ENCODE measurements at places on chromosomes 7 and 10. TPM values are rescaled to one million over a fixed set of nuclear protein-coding genes. Genes with fewer than 3 reads are reported as not detected.

The GRM3 gene
- not detected for polyA plus RNA-seq

The GATA3 gene
- polyA plus RNA-seq = 8.9 TPM

The PNLIPRP1 gene
- not detected for polyA plus RNA-seq

The AZGP1 gene
- 0.33 TPM for polyA plus RNA-seq

The FZD1 gene
- polyA plus RNA-seq = 1.5 TPM

The MACROH2A2 gene
- 35.6 TPM for polyA plus RNA-seq

DNA sequence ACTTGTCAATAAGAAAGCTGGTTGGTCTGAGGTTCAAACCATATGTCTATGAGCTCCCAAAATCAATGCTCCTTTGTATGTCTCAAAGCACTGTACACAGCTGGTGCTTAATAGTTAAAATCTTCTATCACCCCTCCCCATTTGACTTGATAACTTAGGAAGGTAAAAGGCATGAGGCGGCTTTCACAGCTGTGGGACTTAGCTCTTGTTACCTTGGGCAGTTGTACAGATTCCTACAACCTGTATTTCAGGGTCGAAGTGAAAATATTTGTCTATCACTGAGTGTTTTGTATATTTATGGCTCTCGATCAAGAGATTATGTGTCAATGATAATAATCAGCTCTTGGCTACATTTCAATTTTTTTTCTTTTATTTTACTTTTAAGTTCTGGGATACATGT, 992 bp upstream of the KIFBP start:
- no peak for DNase-seq

- no peak for DNase-seq
Measured at GRCh38 chr10:56035489-56035888, 325.6 kb downstream of the ZWINT start.

DNA sequence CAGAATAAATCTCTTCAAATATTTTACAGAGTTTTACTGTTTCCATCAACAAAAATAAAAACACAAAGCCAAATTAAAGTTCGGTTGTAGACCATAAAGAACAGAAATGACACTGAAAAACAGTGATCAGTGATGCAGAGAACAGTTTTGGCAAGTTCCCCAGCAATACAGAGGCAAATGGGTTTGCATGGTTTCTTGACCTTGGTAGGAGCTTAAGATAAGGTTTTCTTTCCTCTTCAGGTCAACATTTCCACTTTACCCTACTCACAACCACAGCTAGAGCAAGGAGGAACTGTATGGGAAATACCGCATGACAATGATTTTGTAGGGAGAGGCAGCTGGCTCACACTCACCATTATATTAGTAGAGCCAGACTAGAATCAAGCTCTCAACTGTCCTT, 199.5 kb downstream of the SH2D4B start:
- DNase-seq = no peak

- no peak for DNase-seq
Measured at GRCh38 chr7:67637023-67637358, 640.4 kb downstream of the TYW1 start.

DNA sequence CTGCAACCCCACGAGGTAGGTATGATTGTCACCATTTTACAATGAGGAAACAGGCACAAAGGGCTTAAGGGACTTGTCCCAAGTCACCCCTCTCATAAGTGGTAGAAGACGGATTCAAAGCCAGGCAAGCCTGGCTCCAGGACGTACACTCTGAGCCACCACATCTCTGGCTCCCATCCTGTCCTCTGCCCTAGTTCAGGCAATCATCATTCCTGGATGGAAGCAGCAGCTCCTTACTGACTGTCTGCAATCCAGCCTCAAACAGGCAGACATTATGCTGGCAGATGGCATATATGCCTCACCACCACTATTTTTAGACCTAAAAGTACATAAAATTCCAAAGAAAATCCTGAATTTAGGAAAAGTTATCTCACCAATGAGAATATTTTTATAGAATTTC, 100.7 kb downstream of the USP6NL start:
- DNase-seq = no peak

- DNase-seq = no peak
Measured at GRCh38 chr7:151271699-151272355, 23.3 kb upstream of the SMARCD3 start.

DNA sequence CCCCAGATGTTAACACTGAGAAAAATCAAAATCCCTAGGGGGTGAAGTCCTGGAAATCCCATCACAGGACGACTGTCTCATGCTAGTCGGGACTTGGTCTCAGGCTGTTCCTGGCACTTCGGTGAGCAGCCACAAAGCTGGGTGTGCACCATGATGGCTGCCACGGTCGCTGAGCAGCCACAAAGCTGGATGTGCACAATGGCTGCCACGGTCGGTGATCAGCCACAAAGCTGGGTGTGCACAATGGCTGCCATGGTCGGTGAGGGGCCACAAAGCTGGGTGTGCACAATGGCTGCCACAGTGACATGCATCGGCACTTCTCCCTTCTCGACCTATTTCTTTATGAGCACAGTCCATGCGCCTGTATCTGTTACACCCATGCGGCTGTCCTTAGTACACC, 505.1 kb downstream of the TCERG1L start:
- DNase-seq = no peak

- DNase-seq = no peak
Measured at GRCh38 chr7:19143881-19144574, 1.2 kb downstream of the FERD3L start.

GRCh38 chr10:8731121-8732095, 676.9 kb downstream of the GATA3 start:
- DNase-seq = no peak

DNA sequence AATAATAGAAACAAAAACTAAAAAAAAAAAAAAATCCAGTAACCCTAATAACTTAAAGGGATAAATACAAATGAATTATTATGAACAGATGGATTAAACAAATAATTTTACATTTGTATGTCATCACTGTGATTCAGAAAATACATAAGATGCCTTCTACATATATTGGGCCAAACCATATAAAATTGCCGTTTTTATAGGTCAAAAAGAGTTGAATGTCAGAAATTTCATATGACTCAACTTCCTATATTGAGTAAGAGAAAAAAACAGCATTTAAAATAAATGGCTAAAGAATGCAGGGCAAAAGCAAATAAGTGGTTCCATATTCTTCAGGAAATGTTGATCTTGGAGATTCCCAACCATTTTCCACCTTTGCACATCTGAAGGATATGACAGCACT, 9.4 kb downstream of the SLC35B4 start:
- no peak for DNase-seq

- DNase-seq = peak; percentile 39
Measured at GRCh38 chr7:127803626-127804025, 151.6 kb downstream of the SND1 start.
